BJ (cell line): ENCODE measurements at places on chromosomes 1 and 21.

GRCh38 chr1:2431518-2431917 lies 19.2 kb upstream of the PEX10 start:
- DNase-seq = no peak

DNA sequence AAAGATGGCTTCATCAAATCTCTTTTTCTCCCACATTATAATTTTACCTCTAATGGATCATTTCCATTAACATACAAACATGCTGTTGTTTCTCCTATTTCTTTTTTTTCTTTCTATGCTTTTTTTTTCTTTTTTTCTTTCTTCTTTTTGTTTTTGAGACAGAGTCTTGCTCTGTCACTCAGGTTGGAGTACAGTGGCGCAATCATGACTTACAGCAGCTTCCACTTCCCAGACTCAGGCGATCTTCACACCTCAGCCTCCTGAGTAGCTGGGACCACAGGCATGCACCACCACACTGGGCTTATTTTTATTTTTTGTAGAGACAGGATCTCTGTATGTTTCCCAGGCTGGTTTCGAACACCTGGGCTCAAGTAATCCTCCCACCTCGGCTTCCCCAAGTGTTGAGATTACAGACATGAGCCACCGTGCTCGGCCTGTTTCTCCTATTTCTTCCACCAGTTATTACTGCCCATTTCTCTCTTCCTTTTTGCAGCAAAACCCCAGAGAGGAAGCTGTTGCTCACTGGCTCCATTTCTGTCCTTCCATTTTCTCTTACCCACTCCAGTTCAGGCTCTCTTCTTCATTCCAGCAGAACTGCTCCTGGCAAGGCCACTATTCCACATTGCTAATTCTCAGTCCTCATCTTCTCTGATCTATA lies 32.1 kb upstream of the OPRD1 start:
- DNase-seq = no peak

DNA sequence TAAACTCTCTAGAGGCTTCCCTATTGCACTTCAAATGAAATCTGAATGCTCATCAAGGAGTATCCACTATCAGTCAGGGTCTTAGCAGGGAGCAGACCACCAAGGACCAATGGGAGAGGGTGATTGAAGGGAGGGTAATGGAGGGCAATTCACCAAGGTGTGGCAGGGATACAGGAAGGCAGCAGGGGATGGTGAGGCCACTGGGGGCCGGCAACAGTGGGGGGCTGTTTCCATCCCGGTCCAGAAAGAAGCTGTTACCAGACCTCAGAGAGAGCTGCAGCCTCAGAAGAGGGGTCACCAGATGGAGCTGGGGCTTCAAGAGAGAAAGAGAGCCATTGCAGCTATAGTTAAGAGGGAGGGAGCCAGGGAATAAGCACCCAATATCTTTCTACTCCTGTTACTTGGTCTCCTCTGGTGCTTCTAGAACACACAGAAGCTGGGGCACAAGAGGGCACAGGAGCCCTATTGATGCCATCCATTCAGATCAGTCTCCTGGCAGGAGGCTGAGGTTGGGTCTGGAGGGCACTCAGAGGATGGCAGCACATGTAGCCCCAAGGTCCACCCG lies 417.6 kb downstream of the PTPRU start:
- DNase-seq = no peak

- DNase-seq = no peak
These were observed 39.7 kb upstream of the CHODL start for GRCh38 chr21:18204931-18205330.

DNA sequence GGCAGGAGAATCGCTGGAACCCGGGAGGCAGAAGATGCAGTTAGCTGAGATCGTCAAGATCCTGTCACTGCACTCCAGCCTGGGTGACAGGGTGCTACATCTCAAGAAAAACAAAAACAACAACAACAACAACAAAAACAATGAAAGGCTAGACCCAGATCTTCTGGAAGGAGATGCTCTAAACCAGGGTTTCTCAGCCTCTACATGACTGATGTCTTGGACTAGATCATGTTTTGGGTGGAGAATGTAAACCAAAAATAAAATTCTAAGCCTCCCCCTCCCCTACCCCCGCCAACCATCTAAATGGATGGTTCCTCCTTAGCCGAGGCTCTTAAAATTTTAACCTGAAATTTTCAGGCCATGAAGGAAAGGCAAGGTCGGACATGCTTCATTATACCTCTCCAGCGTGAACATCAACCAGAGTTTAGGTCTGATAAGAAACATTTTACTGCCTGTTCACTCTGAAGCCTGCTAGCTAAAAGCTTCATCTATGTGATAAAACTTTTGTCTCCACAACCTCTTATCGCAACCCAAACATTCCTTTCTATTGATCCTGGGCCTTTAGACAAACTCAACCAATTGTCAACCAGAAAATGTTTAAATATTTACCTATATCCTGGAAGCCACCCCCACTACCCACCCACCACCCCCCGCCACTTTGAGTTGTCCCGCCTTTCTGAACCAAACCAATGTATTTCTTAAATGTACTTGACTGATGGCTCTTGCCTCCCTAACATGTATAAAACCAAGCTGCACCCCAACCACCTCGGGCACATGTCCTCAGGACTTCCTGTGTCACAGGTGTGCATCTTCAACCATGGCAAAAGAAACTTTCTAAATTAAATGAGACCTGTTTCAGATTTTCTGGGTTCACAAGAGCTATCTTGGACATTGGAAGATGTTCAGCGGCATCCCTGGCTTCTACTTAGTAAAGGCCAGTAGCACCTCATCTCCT lies 1.9 kb upstream of the CAPN2 start:
- no peak for DNase-seq

DNA sequence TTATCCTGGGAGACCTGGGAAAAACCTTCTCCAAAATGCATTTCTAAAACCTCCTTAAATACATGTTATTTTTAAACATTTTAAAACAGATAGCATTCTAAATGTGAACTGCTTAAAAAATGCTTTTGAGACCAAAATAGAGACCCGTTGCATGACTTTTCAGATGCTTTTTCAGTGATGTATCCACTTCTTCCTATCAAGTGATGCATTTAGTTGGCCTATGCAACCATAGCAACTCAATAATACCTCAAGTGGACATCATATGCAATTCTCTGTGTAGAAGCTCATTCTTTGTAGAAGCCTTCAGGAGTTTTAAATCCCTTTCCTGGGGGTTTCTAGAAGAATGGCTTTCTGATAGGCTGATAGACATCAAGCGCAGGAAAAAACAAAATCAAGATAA lies 94.5 kb upstream of the RAVER2 start:
- no peak for DNase-seq

GRCh38 chr1:208183977-208184911 lies 59.9 kb downstream of the PLXNA2 start:
- peak; percentile 89 for DNase-seq

DNA sequence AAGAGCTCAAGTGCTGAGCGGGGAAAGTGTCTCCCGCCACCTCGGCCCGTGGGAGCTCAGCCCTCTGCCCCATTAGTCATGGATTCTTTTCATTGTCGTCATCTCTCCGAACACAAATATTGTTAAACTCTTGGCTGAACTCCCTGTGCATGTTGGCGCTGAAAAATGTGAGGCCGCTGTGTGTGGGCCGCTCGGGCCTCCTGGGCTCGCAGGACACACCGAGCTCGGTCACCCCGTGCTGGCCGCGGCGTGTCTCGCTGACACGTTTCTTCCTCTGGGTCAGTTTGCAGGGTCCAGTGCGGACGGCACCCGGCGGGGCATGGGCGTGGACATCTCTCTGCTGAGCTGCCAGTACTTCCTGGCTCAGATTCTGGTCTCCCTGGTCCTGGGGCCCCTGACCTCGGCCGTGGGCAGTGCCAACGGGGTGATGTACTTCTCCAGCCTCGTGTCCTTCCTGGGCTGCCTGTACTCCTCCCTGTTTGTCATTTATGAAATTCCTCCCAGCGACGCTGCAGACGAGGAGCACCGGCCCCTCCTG lies 25.6 kb downstream of the SLC45A1 start:
- peak; percentile 89 for DNase-seq
